Neural crest cell (in vitro differentiated cells): ENCODE measurements at places on chromosomes 16 and 17.

GRCh38 chr17:416293-417206 is 63.9 kb upstream of the RPH3AL start:
- DNase-seq = no peak

DNA sequence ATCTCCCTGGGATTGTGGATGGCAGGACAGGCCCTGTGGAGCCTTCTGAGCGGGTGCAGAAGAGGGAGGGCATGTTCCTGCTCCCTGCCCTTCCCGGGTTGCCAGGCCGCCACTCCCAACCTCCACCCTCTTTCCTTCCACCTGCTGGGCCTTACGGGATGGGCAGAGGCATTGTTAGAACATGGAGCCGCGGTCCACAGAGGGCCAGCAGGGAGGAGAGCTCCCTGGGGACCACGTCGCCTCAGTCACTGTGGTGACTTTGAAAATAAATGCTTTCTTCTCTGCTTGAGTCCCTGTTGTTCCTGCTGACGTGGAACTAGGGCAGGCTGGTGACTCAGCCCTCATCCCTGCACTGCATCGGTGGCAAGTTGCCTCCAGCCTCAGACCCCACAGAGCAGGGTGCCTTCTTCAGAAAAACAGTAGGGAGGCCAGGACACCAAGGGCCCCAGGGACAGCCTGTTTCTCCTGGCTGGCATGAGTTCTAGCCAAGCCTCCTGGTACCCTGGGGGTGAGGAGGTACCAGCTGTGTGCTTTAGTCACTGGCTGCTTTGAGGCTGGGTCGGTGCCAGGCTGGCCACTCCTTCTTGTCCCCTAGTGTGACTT is 224.9 kb downstream of the SEC14L1 start:
- no peak for DNase-seq

- no peak for DNase-seq
Measured at GRCh38 chr16:67736858-67737257, 17.7 kb upstream of the GFOD2 start.

GRCh38 chr16:89315791-89316581 is 98.5 kb downstream of the ZNF778 start:
- DNase-seq = no peak

GRCh38 chr17:7560172-7561027 is 1.3 kb upstream of the SENP3 start:
- DNase-seq = peak; percentile 76

DNA sequence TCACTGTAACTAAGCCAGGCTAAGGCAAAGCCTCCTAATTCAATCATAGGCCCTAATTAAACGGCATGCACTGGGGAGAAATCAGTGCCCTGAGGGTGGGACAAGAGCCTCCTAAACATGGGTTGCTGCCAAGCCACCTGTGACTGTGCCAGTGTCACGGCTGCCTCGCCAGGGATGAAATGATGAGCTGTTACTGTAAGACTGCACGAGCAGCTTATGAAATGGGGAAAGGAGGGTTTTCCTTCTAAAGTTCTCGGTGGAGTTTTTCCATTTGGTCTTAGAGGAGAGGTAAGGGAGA is 12.7 kb downstream of the TMEM11 start:
- no peak for DNase-seq

GRCh38 chr17:48597778-48598631 is 4.4 kb upstream of the HOXB5 start:
- no peak for DNase-seq

- peak; percentile 57 for DNase-seq
Measured at GRCh38 chr17:78708510-78708973, 73.5 kb downstream of the CYTH1 start.

DNA sequence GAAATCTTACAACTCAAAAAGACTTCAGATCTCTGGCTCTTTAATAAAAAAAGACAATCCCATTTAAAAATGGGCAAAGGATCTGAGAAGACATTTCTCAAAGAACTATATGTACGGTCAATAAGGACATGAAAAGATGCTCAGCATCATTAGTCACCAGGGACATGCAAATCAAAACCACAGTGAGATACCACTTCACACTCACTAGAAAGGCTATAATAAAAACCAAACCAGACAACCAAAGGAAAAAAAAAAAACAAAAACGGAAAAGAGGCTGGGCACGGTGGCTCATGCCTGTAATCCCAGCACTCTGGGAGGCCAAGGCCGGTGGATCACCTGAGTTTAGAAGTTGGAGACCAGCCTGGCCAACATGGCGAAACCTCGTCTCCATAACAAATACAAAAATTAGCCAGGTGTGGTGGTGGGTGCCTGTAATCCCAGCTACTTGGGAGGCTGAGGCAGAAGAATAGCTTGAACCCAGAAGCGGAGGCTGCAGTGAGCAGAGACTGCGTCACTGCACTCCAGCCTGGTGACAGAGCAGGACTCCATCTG is 1.7 kb upstream of the NPIPB7 start:
- no peak for DNase-seq

DNA sequence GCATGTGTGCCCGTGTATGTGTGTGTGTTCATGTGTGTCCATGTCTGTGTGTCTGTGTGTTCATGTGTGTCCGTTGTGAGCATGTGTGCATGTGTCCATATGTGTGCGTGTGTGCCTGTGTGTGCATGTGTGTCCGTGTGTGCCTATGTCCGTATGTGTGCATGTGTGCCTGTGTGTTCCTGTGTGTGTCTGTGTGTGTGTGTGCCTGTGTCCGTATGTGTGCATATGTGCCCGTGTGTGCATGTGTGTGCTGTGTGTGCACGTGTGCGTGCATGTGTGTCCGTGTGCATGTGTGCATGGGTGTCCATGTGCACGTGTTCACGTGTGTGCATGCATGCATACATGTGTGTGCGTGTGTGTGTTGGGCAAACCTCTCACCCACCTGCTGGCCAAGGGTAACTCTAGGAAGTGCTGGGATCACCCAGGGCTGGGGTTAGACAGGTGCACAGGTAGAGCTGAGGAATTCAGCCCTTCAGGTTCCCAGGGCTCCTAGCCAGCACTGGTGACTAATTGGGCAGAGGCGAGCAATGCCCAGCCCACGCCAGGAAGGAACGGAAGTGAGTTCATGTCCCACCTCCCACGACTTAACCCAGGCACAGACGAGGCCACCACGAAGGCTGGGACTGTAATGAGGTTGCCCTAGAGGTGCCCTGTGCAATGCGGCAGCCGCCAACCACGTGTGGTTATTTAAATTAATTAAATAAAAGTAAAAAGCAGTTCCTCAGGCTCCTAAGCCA is 8.2 kb upstream of the CSNK1D start:
- no peak for DNase-seq

DNA sequence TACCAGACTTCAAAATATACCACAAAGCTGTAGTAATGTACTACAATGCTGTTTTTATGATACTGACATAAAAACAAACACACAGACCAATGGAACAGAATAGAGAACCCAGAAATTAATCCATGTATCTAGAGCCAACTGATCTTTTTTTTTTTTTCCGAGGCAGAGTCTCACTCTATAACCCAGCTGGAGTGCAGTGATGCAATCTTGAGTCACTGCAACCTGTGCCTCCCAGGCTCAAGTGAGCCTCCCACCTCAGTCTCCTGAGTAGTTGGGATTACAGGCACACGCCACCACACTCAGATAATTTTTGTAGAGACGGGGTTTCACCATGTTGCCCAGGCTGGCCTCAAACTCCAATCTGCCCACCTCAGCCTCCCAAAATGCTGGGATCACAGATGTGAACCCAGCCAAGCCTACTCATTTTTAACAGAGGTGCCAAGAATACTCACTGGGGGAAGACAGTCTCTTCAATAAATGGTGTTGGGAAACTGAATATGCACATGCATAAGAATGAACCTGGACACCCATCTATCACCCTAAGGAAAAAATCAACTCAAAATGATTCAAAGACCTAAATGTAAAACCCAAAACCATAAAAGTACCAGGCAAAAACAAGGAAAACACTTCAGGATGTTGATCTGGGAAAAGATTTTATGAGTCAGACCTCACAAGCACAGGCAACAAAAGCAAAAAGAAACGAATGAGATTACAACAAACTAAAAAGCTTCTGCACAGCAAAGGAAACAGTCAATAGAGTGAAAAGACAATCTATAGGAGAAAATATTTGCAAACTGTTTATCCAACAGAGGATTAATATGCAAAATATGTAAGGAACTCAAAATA is 63.1 kb downstream of the STX8 start:
- DNase-seq = no peak

DNA sequence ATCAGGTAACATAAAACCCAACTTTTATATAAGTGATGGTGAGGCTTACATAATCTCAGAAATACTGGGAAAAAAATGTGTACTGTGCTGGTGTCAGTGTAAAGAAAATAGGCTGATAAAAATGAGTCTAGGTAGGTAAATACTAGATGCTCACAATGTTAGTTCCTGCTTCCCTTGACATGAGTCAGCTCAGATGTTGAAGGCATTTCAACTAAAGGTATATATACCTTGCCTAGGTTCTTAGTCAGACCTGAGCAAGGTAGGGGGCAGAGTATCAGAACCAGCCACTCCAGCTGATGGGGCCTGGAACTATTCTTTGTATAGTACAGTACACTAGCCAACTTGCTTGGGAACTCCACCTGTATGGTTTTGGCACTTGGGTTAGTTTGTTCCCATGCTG is 51.0 kb upstream of the CA10 start:
- DNase-seq = no peak

DNA sequence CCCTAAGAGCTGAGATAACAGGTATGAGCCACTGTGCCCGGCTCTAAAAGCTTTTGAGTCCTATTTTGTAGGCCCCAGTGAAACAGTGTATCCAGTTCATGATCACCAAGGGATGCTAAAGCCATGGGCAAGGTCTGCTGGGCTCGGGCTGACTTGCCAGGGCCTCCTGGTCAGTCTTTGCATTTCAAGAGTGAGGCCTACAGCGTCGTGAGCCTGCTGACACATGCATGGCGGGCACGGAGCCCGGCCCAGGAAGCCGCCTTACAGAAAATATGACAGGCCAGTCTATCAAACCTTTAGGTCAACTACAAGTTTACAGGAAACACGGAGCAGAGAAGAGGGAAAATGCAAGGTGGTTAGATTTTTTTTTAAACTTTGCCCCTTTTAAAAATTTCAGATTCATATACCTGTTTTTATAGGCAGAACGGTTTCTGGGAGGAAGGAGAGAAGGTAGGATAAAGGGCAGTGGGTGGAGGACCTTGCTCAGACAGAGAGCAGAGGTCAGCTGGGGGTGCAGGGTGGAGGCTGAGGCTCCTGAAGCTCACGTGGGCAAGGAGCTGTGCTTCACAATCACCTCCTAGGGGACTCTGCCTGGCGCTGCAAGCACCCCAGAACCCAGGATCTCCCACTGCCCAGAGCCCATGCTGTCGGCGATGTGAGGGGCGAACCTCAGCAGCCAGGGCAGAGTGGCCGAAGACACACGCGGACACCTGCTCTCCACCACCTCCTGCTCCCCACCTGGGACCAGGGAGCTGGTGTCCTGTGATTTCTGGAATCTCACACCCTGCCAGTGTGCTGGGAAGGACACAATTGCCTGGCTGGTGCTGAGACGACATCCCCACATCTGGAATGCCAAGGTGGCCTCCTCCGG is 21.3 kb downstream of the C16orf95 start:
- no peak for DNase-seq

DNA sequence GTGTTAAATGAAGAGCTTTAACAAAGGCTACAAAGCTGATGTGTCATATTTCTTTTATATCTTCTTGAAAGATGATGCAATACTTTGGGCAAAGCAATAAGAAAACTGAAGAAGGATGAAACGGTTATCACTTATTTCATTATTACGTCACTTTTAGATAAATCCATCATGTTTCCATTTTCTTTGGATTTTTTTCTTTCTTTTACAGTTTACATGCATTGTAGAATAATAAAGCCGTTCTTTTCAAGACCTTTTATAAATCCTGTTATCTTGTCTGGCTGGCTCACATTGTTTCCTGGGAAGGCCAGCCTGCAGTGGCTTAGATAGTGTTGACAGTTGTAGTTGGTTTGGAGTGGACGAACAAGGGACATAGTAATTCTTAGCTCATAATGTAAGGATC is 28.9 kb downstream of the TANC2 start:
- no peak for DNase-seq

- DNase-seq = peak; percentile 72
Measured at GRCh38 chr17:39687546-39688474, at the start of gene PGAP3. PGAP3 (minus strand) TSS chr17:39688057; CDS start chr17:39688014, 43 bp downstream.

GRCh38 chr17:75006653-75007052 is 5.8 kb upstream of the MRPL58 start:
- DNase-seq = no peak

DNA sequence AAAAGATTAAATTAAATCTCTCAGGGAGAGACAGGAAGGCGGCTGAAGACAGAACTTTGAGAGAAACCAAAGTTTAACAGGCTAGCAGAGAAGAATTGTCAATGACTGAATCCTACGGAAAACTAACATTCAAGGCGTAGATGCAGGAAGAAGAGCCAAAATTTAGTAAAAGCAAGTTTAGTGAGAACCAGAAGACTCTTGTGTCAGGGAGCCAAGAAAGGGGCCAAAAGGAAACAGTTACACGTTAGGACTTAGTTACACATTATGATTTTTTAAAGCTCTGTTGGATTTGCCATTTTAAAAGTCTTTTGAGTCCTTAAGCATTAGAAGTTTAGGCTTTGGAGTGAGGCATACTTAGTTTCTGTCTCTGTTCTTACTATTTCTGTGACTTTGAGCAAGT is 164.6 kb downstream of the CHD9 start:
- no peak for DNase-seq

DNA sequence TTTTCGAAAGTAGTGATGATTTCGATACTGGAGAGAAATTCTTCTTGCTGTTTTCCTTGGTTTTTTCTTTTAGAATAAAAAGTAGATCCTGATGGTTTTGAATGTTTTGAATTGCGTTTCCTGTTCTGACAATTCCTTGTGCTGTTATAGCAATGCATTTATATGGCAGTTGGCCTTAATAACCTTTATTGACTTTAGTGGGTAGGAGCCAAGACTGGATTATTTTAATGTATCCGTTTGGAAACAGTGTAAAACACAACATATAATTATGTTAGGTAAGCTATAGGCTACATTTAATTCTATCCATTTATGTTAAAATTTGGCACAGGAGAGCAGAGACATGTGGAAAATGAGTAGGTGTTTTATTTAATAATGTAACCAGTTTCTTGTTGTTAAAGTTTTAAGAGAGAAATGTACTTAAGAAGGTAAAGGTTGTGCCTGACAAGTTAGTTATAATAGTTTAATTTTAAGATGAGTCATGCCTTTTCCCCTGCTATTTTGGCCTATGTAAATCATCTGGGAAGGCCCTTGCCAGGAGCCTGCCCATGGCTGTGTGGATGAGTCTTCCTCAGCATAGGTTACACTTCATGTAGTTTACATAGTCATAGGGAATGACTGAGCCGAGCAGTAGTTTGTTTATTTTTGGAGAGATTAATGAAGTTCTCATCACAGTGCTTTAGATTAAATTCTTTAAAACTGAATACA is 189.9 kb downstream of the FTO start:
- no peak for DNase-seq
